ENCODE measurements at places on chromosomes 7 and 10.
A peak's percentile ranks its signal among the peaks of the same experiment; 100 is the strongest.

DNA sequence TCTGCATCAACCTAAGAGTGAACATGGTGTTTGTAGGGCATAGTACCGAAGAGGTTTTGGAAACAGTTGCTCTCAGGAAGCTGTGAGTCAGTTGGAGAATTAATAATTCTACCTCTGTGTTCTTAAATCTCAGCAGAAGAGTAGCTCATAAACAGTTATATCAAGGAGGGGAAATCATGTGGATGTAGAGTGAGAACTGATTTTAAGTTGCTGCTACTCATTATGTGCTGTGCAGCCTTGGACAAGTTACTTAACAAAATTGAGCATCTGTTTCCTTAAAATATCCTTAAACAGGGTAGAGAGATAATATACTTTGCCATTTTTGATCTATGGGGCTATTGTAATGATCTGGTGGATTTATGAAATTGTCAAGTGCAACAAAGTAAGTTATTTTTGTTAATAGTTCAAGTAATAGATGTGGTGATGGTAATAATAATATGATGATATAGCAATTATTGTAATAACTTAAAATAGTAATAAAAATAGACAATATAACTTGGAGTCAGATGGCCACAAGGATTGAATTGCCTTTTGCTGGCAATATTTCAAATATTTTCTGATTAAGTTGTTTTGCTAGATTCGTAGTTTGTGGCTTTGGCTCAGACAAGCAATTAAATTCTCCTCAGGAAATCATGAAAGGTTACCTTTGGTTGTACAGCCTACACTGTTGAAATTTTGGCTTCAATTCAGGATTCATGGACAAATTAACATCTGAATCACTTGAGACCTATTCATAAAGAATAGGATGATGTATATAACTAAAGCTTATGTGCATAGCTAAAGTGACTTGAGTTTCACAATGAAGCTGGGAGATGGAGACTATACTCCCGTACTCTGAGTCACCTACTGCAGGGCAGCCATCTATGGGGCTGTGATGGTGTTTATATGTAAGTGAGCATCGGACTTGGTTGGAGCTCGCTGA, 228.5 kb downstream of the CDK14 start:
- DNase-seq = no peak

DNA sequence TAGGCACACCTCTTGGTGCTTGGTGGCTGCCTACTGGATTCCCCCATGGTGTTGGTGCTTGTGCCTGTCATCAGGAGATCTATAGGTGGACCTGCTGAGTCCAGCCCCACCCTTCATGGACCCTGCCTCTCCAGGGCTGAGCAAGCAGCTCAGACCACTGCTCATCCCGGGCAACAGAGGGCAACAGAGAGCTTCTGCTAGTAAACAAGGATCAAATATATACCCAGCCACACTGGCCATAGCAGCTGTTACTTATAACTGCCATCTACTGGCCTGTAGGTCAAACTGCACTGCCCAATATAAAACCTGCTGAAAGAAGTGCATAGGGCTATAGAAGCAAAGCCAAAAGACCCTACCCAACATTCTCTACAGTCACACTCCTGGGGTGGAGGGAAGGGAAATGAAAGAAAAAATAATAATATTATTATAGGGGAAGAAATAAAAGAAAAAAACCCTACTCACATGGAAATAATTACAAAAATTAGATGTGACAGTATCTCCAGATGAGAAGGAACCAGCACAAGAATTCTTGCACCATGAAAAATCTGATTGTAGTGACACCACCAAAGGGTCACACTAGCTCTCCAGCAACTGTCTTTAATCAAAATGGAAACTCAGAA, 54.9 kb upstream of the ZNF800 start:
- DNase-seq = peak; percentile 28

DNA sequence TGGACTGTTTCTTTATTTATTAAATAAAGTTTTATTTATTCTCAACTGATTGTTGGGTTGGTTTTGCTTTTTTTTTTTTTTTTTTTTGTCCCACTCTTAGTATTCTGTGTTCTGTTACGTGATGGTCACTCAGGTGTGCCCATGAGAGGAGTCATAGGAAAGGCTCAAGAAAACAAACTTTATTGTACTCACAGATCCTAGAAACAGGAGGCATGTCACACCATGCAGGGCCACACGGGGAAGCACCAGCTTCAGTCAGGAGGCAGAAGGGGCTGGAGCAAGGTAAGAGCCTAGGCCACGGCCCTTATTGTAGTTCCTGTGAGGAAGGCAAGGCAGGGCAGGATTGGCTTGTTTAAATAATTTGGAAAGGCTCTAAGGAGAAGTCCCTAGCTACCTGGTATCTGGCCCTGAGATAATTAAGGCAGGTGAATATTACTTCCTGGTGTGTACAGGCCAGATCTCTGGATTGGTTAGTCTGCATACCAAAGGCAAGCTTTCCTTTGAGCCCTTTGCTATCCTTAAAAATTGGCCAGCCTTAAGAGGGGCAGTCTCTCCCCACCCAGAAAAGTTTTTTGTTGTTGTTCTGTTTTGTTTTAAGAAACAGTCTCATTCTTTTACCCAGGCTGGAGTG, 8.3 kb downstream of the ATOH7 start:
- DNase-seq = no peak

GRCh38 chr7:50292763-50293162, 11.8 kb upstream of the IKZF1 start:
- DNase-seq = no peak

DNA sequence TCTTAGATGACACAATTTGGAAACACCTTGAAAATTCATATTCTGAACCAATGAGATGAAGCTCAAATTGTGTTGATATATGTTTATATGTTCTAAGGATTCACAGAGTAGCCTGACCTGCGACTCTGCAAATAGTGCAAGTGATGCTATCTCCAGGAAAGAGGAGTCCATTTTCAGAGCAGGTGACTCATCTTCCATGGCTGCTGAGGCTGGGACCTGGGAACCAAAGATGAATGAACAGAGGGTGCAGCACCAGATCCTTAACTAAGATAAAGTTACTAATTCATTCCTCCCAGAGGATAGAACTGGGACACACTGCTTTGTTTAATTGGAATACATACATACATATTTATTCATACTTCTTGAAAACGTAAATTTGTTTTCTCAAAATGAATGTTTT, 240.6 kb upstream of the SEMA3C start:
- DNase-seq = no peak

- no peak for DNase-seq
These were observed 71.3 kb downstream of the TACC2 start for GRCh38 chr10:122060250-122060649.

GRCh38 chr10:3968727-3969126, 183.7 kb upstream of the KLF6 start:
- DNase-seq = no peak

GRCh38 chr10:77274046-77274795, 363.4 kb downstream of the KCNMA1 start:
- DNase-seq = no peak

- DNase-seq = no peak
These were observed 3.8 kb upstream of the MKI67 start for GRCh38 chr10:128130051-128130450.

DNA sequence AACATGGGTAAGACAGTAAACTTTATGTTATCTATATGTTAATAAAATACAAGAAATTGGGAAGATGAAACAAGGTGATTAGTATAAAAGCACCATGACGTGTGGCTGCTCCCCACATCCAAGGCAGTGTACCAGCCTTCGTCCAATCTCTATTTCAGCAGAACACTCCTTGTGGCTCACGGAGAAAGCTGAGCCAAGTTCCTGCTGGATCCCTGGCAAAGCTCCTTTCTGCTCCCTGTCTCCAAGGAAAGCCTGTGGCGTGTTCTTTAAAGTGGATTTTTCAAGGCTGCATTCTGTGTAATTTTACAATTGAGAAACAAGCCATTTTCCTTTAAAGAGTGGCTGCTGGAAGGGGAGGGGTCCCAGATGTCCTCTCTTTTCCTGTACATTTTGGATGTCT, 467.3 kb downstream of the PTPRN2 start:
- DNase-seq = no peak

GRCh38 chr7:132317701-132318351, 258.4 kb downstream of the PLXNA4 start:
- DNase-seq = no peak

DNA sequence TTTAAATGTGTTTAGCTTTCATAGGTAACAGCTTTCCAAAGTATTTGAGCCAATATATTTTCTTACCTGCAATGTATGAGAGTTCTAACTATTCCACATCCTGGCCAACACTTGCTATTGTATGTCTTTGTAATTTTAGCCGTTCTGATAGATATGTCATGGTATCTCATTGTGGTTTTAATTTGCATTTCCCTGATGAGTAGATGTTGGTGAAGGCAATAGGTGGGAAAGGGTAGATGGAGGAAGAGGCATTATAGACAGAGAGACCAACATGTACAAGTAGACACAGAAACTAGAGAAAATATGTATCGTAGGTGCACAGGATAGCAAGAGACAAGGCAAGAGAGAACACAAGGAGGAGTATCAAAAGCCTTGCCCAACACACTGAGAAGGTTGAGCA, 54.8 kb upstream of the CCDC71L start:
- no peak for DNase-seq

GRCh38 chr10:49534670-49535381, 4.1 kb downstream of the ERCC6 start:
- no peak for DNase-seq

DNA sequence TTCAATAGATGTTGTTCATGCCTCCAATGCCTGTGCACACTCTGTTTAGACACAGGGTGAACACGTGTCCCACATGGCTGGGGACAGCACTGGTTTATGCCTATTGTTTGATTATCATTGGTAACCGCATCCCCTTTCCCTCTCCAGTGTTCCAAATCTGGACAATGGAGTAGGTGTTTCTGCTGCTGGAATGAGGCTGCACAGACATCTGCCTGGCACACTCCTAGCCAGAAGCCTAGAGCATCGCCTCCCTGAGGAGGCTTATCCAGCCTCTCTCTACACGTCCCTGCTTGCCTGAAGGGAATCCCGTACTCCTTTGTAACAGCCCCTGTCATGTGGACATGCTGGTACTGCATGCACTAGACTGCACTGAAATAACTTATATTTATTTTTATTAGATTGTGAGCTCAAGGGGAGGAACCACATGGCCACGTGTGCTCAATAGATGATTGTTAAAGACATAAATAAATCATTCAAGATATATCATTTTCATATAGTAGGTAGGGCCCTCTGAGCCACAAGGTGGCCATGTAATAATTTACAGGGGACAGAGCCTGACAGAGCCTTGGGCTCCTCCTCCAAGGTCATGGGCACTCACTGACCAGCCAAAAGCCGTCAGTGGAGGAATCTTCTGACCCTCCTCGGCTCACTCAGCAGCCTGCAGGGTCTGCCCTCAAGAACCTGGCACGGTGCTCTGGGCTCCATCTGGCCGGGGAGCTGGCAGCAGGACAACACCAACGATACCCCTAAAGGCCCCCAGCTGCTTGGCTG, 310.9 kb upstream of the ZNF32 start:
- no peak for DNase-seq

DNA sequence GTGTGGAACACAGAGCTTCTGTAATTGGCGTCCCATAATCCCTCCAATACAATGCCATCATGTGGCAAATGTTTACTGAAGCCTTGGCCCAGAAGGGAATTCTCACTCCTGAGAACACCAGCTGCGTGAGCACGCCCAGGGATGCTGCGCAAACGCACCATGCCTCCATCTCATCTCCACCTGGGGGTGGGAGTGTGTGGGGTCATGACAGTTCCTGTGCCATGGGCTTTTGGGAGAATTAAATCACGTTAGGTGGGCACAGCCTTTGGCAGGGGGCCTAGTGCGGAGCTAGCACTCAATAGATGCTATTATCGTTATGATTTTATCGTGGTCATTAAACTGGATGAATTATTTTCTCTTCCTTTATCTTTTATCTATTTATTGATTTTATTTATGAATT, 15.8 kb downstream of the WDFY4 start:
- no peak for DNase-seq

DNA sequence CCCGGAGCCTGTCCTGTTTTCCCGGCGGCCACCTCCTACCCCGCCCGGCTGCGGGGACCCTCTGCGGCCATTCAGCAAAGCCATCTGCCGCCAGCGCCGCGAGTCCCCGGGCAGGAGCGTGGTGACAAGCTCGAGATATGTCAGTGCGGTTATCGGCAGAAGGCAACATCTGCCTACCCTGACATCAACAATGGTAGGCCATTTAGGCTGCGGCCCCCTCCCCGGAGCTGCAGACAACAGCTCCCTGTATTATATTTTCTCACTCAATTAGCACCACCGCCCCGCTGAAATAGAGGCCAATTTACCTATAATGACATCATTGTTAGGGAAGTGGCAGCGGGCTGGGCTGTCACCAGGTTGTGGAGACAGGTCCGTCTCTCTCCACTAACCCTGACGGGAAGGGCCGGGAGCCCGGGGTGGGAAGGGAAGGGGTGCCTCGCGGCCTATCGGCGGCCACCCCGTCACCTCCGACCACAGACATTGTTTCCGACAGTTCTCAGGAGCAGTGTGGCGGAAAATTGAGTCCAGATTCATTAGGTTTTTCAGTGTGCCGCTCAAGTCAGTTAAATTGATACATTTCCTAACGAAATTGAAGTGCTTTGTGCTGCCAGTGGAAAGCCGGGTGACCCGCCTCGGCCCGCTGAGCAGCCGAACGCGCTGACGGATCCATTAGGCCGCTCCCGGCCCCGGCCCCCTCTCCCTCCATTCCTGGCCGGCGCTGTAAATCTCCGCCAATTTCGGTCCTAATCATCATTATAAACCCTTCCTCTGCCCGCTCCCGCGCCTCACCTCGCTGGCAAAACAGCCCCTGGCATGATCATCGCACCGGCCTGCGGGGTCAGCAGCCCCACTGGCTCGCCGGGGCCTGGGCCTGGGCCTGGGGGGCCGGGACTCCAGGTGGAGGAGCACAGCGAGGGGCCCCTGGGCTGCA, 43.0 kb downstream of the UNCX start:
- no peak for DNase-seq

GRCh38 chr10:66575251-66575855, 350.5 kb upstream of the LRRTM3 start:
- no peak for DNase-seq

- DNase-seq = no peak
These were observed 80.5 kb downstream of the ANKRD26 start for GRCh38 chr10:27019827-27020226.

DNA sequence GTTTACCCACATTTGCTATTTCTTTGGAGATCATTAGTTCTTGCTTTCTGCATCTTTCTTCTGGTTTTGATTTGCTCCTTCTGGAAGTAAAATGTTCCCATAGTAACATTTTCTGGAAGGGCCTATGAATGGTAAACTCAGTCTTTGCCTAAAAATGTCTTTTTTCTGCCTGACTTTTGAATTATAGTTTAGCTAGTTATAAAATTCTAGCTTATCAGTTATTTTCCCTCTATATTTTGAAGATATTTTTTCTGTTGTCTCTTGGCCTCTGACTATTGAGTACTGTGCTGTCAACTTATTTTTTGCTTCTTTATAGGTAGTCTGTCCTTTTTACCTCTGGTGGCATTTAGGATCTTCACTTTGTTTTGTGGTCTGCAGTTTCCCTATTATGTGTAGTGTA, 21.6 kb upstream of the MTURN start:
- DNase-seq = no peak

Data from activated CD8-positive, alpha-beta memory T cell treated with anti-CD3 and anti-CD28 coated beads for 4 hours (primary cell).